Heart right ventricle (tissue), 16 donors: ENCODE measurements at places on chromosomes 12 and 14.
A peak's percentile ranks its signal among the peaks of the same experiment; 100 is the strongest.

GRCh38 chr12:23423097-23423687 lies 526.3 kb downstream of the SOX5 start:
- DNase-seq: no peak

- no peak for DNase-seq
Observed at GRCh38 chr14:38900887-38901286, 202.1 kb downstream of the SEC23A start.

- no peak for DNase-seq
Observed at GRCh38 chr14:67133595-67134441, 55.4 kb upstream of the GARIN2 start.

DNA sequence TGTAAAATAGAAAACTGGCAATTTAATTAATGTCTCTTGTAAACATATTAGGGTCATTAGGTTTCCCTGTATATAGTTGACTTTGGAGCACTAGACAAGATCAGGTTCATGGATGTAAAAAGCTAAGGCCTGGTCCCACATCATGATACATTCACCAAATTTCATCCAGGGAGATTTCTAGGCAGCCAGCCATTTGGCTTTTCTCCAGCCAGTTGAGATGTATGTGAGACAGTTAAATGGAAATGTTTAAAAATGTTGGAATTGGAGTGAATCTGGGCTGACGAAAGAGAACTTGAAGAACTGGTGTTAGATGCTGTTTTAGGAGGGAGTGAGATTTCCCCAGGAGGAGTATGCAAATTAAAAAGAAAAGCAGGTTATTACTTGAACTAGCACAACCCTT lies 41.8 kb upstream of the CLEC14A start:
- no peak for DNase-seq

GRCh38 chr12:88325076-88325815 lies 183.1 kb downstream of the TMTC3 start:
- DNase-seq: no peak

GRCh38 chr12:55642267-55642666 lies 5.6 kb downstream of the OR10P1 start:
- DNase-seq: no peak

DNA sequence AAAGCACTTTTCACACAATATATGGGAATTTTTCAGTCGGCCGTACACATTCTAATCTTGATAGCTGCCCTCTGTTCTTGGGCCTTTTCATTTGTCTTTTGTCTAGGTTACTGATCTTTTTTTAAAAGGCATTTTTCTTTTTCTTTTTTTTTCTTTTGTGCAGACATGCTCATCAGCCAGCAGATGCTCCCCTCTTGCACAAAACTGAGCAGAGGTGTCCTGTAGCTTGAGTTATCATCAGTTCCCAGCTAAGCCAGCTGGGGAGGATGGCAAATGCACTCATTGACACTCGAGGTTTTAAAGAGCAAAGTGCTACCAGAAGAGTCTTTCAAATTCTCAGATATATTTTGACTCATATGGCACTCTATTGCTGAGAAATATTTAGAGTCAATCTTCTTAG lies 913.9 kb upstream of the SEL1L start:
- DNase-seq: no peak

DNA sequence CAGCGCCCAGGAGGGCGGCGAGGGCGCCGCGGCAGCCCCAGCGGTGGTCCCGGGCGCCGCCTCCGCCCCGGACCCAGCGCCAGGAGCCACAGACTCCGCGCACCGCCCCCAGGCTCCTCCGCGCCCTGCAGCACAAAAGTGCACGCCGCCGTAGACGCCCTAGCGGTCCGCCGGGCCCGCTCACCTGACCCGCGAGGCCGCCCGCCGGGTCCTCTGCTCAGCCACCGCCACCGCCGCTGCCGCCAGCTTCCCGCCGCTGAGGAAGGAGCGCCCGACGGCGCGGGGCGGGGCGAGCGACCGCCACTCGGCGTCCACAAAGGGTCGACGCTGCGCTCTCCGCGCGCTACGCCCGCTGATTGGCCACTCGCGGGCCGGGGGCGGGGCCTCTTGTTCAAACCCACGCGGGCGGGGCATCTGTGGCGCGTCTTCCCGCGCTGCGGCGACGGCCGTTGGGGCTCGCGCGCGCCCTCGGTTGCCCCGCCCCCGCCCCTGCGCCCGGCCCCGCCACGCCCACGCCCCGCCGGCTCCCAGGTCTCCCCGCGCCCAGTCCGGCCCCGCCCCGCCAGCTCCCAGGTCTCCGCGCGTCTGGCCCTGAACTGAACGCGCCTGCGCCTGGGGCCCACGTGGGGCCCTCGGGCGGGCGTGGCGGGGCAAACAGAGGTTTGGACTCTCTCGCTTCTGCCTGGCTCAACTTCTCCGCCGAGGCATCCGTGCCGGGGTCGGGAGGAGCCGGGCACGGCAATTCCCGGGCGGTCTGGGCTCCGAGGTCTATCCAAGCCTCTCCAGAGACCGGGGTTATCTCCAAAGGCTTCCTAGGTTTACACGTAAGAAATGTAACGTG lies at the start of gene CDCA4:
CDCA4 (minus strand) TSS at position 269 of the 841 bp plus-strand sequence. CDS start 9,154 bp downstream, outside the sequence.
- peak; percentile 96 for DNase-seq

GRCh38 chr12:19819231-19819630 lies 379.9 kb downstream of the AEBP2 start:
- peak; percentile 29 for DNase-seq

GRCh38 chr14:76473481-76474263 lies 97.7 kb downstream of the ESRRB start:
- peak; percentile 47 for DNase-seq

GRCh38 chr14:25350021-25350420 lies 300.1 kb upstream of the STXBP6 start:
- no peak for DNase-seq

DNA sequence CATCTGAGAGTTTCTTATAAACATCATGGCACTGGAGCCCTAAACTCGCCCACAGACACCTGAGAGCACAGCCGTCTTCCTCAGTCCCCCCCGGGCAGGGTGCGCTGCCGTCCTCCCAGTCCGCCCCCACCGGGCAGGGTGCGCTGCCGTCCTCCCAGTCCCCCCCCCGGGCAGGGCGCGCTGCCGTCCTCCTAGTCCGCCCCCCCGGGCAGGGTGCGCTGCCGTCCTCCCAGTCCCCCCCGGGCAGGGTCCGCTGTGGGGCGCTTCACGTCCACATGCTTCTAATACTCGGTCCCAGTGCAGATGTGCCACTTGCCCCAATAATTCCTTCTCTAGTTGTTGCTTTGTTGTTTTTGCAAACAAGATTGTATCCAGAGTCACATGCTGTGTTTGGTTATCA lies 6.9 kb upstream of the ADSS1 start:
- no peak for DNase-seq

DNA sequence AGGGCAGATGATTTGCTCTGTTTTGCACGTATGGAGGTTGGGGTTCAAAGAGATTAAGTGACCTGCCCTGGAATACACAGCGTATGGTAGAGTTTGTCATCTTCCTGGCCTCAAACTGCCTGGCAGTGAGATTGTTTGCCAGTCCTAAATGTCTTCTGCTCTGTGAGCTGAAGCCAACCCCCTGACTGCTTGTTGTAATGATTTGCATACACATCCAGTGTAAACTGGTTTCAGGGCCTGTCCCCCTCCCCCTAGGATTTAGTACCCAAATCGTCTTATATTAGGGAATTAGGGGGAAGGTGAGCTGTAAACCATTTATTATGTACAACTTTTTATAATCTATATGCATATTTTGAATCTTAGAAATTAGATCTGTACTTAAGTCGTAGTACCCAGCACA lies 38.4 kb downstream of the AKAP3 start:
- no peak for DNase-seq

DNA sequence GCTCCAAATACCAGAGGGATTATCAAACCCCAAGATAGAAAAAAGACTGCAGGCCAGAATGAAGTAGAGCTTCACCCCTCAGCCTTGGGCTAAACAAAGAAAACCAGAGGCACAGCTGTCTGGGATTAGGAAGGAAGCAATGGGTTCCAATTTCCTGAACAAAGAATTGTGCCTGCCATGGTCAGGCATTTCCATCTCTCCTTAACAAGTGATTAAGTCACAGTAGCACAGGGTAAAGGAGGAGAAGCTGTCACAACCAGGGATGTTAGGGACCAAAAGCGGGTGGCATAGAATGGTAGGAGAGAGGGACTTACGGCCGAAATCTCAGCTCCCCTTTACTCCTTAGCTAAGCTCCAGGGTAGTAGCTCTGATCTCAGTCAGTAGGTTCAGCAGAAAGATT lies 33.9 kb downstream of the SPTLC2 start:
- no peak for DNase-seq

GRCh38 chr14:23021434-23021833 lies 11.5 kb upstream of the C14orf93 start:
- no peak for DNase-seq

DNA sequence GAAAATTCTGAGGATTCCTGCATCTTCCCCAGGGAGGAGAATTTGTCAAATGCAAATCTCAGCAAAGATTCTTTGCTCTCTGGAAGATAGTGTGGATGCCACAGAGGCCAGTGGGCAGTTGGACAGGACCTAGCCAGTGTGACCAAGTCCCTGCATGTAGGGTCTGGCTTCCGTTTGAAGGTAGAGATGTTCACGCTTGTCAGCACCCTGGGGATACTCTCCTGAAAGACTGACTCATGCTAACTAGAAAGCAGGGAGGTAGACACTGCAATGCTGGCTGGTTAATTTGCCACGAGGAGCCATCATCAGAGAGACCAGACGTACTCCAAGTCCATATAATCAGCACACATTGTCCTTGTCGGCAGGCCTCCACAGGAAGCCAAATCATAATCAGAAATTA lies 130.1 kb downstream of the SAMD4A start:
- DNase-seq: no peak

- peak; percentile 70 for DNase-seq
Observed at GRCh38 chr12:1117970-1118563, 127.0 kb downstream of the ERC1 start.

GRCh38 chr12:130266751-130267150 lies 70.9 kb upstream of the PIWIL1 start:
- no peak for DNase-seq

DNA sequence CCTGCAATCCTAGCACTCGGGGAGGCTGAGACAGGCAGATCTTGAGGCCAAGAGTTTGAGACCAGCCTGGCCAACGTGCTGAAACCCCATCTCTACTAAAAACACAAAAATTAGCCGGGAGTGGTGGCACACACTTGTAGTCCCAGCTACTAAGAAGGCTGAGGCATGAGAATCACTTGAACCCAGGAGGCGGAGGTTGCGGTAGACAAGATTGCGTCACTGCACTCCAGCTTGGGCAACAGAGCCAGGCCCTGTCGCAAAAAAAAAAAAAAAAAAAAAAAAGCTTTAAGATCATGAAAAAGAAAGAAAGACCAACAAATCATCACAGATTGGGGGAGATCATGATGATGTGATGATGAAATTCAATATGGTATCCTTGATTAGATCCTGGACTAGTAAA lies 30.6 kb downstream of the WDR89 start:
- DNase-seq: no peak

DNA sequence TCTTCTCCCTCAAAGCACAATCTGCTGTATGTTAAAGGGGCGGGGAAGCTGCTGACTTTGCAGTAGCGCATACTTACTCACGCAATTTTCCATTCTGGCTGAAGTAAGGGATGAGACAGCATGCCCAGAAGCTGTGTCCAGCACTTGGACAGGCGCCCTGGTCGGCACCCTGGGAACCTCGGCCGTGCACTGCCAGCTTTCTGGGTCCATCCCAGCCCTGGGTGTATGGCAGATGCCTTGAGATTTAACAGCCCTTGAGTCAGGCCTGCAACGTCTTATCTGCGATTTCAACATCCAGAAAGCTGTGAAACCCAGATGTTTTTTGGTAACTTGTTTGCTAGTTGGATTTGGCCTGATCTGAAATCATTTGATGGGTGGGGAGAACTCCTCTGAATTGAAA lies 16.1 kb downstream of the EML1 start:
- DNase-seq: peak; percentile 56

GRCh38 chr12:48813465-48814261 lies 4.6 kb upstream of the CACNB3 start:
- no peak for DNase-seq

DNA sequence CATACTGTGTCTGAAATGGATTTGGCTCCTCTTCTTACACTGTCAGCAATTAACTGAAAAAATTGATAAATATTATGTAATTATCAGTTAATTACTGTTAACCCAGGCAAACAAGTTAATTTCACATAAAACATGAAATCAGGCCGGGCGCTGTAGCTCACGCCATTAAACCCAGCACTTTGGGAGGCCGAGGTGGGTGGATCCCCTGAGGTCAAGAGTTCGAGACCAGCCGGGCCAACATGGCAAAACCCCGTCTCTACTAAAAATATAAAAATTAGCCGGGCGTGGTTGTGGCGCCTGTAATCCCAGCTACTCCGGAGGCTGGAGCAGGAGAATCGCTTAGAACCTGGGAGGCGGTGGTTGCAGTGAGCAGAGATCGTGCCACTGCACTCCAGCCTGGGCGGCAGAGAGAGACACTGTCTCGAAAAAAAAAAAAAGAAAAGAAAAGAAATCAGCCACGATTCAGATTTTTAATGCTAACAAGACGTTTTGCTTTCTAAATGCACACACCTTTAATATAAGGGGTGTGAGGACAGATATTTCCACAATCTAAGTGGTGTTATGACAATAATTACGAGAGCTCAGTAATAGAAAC lies 473 bp upstream of the TMEM19 start:
- DNase-seq: no peak

DNA sequence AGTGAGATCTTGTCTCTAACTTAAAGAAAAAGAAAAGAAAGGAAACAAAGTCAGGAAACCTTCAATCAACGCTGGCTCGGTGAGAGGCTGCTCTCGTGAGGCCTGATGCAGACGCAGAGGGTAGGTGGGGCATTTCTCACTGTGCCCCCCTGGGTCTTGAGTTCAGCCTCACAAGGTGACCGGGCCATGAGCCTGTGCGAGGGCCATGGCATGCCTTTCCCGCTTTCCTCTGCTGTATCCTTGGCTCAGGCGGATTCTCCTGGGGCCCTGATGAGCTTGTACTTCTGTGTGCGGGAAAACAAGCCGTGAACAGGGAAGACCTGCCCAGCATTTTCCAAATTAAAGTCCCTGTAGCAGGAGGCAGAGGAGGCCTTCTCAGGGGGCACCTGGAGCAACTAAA lies 20.2 kb downstream of the ADGRD1 start:
- DNase-seq: no peak

DNA sequence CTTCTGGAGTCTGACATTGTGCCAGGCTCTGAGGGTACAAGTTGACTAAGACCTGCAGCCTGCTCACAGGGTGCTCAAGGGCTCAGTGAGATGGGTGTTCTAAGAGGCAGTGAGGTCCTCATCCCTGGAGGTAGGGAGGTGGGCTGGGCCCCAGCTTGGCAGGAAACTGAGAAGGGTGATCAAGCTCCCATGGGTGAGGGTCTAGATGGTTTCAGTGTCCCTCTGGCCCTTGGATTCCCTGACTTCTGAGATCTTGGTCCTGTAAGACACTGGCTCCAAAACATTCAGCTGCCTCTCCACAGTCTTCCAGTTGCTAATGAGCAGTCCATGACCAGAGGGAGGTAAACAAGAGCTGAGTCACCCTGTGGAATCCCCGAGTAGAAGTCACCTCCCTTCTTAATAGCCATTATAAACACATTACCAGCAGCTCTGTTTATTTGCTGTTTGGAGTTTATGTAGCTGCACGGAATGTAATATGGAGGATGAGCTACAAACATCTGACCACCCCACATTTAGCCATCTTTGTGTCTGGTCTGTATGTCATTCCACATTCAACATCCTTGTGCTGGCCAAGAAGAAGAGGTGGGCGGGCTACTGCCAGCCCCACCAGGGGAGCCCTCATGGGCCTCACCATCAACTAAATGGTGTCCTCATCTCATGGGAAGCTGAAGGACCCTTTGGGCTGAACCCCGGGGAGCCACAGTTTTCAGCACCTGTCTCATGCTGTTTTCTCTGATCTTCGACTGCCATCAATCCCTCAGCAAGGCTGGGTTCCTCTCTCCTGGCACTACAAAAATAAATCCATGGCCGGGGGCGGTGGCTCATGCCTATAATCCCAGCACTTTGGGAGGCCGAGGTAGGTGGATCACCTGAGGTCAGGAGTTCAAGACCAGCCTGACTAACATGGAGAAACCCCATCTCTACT lies 37.2 kb upstream of the BDKRB2 start:
- no peak for DNase-seq
